ENCODE measurements at places on chromosomes 3 and 15. TPM values are rescaled to one million over a fixed set of nuclear protein-coding genes. Genes with fewer than 3 reads are reported as not detected.

CLDN18 gene
- not detected for total RNA-seq

NR2C2 gene
- total RNA-seq, result 17.2 TPM

CATSPER2 gene
- total RNA-seq, result 11.3 TPM

ZDHHC23 gene
- 0.90 TPM for total RNA-seq

- H3K27me3 ChIP-seq, result no peaks in the 10 kb centered on the region
- peaks cover 3% of the 10 kb centered on the region for H3K4me1 ChIP-seq
- DNase-seq, result peak; percentile 99
- peaks cover 23% of the 10 kb centered on the region for H3K36me3 ChIP-seq
Observed at GRCh38 chr3:112605285-112605684, 35.7 kb downstream of the CCDC80 start.

- DNase-seq, result no peak
- peaks cover 14% of the 10 kb centered on the region for H3K27me3 ChIP-seq
- no peak overlapping the region for H3K4me3 ChIP-seq
- H3K4me1 ChIP-seq, result peaks cover 2% of the 10 kb centered on the region
- H3K36me3 ChIP-seq, result no peaks in the 10 kb centered on the region
- no peak overlapping the region for H3K27ac ChIP-seq
Observed at GRCh38 chr3:32961189-32961715, 9.8 kb downstream of the CCR4 start.

- no peaks in the 10 kb centered on the region for H3K27me3 ChIP-seq
- no peak for DNase-seq
- H3K4me1 ChIP-seq, result peaks cover 11% of the 10 kb centered on the region
- H3K36me3 ChIP-seq, result no peaks in the 10 kb centered on the region
- no peak overlapping the region for H3K27ac ChIP-seq
Observed at GRCh38 chr3:73028803-73029202, 32.2 kb downstream of the PPP4R2 start.

DNA sequence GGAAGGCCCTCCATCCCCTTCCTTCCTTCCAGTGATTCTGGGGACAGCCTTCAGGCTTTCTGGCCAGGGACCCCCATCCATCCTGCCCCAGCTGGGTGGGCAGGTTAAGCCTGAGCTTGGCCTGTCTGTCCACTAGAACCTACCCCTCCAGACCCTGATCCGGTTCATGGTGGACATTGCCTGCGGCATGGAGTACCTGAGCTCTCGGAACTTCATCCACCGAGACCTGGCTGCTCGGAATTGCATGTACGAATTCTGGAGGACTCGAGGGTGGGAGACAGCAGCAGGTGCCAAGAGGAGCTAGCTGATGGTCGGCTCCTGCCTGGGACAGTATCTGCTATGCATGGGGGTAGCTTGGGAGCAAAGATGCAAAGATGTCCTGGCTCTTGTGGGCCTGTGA, 13.9 kb downstream of the TYRO3 start:
- H3K4me3 ChIP-seq, result no peak overlapping the region
- peaks cover 11% of the 10 kb centered on the region for H3K4me1 ChIP-seq
- H3K27me3 ChIP-seq, result no peaks in the 10 kb centered on the region
- peaks cover 29% of the 10 kb centered on the region for H3K36me3 ChIP-seq
- no peak overlapping the region for H3K27ac ChIP-seq

GRCh38 chr15:52499506-52499905, 29.2 kb downstream of the MYO5A start:
- peaks cover 5% of the 10 kb centered on the region for H3K4me1 ChIP-seq
- no peak overlapping the region for H3K4me3 ChIP-seq
- H3K27ac ChIP-seq, result no peak overlapping the region
- no peaks in the 10 kb centered on the region for H3K27me3 ChIP-seq

DNA sequence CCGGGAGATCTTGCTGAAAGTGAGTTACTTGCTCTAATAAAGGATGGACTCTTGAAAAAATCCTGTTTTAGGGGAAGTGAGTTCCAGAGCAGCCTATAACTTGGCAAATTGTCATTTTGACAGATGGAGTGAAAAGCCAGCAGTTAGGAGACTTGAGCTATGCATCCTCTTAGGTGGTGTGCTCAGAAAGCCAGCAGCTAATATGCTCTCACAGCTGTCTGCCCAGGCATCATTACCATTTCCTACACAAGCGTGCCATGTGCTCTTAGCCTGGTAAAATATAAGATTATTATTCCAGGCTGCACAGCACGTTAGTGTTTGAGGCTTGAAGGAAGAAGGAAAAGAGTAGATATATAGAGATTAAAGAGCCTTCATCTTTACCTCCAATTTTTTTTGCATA, 151.0 kb downstream of the CHL1 start:
- H3K27me3 ChIP-seq, result no peaks in the 10 kb centered on the region
- peaks cover 2% of the 10 kb centered on the region for H3K4me1 ChIP-seq
- H3K27ac ChIP-seq, result no peak overlapping the region
- no peaks in the 10 kb centered on the region for H3K36me3 ChIP-seq
- no peak overlapping the region for H3K4me3 ChIP-seq

DNA sequence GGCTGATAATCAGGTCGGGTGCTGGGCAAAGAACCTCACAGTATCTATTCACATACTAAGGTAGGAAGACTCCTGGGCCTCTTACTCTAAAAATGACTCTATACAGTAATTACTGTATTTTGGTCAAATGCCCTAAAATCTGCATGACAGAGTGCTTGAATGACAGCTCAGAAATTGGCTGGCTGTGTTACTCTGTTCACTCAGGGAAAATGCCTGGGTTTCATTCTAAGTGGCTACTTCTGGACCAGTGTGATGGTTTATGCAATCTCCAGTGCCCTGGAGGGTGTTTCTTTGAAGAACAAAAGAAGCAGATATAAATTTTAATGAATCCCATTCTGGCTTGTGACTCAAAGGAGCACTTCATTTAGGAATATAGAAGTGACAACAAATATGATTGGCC, 2.2 kb downstream of the GABRR3 start:
- H3K4me3 ChIP-seq, result no peak overlapping the region
- H3K36me3 ChIP-seq, result no peaks in the 10 kb centered on the region
- no peaks in the 10 kb centered on the region for H3K4me1 ChIP-seq
- peaks cover 2% of the 10 kb centered on the region for H3K27me3 ChIP-seq

DNA sequence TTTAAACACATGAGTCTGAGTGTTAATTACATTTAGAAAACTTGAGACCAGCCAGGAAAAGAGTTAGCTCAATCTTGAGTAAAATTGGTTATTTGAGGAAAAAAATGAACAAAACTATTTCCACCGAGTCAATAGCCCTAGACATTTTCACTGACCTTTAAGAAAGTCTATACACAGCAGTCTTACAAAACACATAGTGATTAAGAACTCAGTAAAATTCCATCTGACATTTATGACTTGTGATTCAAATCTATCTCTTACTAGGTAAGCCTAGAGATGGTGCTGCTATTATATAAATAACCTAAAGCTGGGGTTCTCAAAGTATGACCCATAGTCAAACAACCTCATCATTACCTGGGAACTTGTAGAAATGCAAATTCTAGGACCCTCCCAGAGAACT, 109.1 kb upstream of the COL8A1 start:
- H3K27ac ChIP-seq, result no peak overlapping the region
- H3K36me3 ChIP-seq, result no peaks in the 10 kb centered on the region
- H3K4me1 ChIP-seq, result peaks cover 9% of the 10 kb centered on the region
- H3K27me3 ChIP-seq, result no peaks in the 10 kb centered on the region
- DNase-seq, result no peak

DNA sequence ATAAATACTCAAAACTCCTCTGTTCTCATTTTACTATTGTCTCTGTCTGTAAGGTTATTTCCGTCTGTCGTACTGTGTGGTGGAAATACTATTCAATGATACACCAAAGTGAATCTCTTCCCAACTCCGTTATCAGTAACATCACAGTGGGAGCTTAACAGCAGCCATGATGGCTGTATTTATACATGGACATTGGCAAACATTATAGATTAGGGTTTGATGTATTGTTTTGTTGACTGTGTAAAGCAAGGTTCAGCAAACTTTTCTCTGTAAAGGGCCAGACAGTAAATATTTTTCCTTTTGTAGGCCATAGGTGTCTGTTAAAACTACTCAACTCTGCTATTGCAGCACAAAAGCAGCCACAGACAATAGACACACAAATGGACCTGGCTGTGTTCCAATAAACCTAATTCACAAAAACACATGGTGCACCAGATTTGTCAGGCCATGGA, 23.2 kb downstream of the LIPC start:
- H3K27me3 ChIP-seq, result no peaks in the 10 kb centered on the region
- H3K27ac ChIP-seq, result no peak overlapping the region
- DNase-seq, result no peak

DNA sequence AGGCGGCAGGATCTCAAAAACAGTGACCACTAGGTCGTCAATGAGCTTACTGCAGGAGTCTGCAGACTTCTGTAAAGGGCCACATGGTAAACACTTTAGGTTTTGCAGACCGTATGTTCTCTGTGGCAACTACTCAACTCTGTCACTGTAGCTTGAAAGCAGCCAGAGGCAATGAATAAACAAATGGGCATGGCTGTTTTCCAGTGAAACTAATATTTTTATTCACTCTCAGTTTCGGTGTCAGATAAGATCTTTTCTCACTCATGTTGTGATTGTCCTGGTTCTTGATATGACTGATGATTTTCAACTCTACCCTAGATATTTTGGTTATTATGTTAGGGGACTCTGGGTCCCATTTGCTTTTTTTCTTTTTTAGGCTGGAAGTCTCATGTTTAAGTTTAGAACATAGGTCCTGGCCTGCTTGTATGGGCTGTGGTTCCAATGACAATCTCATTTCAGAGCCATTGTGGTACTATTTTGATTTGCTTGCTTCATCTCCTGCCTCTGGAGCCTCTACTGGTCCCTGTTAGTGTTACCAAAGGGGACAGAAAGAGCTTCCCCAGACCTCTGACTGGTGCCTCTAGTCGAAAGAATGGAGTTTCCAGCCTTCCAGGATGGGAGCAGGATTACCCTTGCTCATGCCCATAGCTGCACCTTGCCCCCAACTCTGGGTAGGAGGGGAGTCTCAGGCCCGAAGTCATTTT, 222.0 kb downstream of the STT3B start:
- no peak for DNase-seq
- H3K36me3 ChIP-seq, result no peaks in the 10 kb centered on the region
- no peaks in the 10 kb centered on the region for H3K27me3 ChIP-seq
- H3K27ac ChIP-seq, result no peak overlapping the region

DNA sequence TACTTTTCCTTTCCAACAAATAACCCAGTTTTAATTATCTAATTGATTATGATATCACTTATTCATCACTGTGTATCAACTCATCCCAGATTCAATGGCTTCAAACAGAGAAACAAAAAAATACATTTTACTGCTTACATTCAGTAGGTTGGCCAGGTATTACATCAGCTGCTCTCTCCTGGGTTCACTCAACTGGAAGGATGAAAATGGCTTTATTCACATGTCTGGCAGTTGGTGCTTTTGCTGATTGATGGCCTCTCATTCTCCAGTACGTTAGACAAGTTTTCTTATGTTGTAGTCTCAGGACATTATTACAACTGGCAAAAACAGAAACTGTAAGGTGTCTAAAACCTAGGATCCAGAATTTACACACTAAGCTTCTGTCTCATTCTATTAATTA, 811.0 kb upstream of the ALCAM start:
- H3K27ac ChIP-seq, result no peak overlapping the region
- no peaks in the 10 kb centered on the region for H3K36me3 ChIP-seq
- DNase-seq, result no peak
- H3K4me3 ChIP-seq, result no peak overlapping the region
- H3K4me1 ChIP-seq, result no peaks in the 10 kb centered on the region
- no peaks in the 10 kb centered on the region for H3K27me3 ChIP-seq

DNA sequence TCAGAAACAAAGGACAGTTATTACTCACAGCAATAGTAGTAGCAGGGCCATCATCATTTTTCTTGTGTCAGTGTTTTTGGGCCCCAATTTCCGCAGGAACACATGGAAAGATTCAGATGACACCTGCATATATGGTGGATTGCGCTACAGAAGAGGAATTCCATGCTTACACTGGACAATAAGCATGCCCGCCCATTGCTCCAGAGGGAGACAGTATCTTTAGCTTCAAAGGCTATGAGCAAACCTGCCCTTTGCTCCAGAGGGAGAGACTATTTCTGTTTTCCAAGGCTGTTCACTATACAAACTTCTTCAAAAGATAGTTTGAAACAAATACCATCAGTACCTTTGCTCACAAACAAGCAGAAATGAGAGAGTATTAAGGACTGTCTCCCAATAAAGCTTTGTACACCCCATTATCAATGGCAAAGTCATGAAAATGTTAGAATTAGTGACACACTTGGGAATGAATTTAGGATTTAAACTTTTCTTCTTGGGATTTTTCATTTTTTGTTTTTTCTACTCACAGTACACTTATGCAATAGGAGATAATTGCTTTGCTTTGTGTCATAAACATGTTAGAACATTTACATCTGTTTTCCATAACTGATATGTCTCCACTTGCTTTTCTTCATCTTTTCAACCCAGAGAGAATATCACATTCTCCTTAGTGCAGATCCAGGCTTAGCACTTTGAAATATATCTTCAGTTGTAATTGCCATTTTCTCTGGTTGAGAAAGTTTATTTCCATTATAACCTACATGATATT, 564.5 kb upstream of the ZNF717 start:
- H3K36me3 ChIP-seq, result no peaks in the 10 kb centered on the region
- H3K27ac ChIP-seq, result no peak overlapping the region
- no peaks in the 10 kb centered on the region for H3K27me3 ChIP-seq
- no peak for DNase-seq
- 0 out of 2 replicates have a peak, but pooled peaks cover 2% of the 10 kb centered on the region for H3K4me1 ChIP-seq

DNA sequence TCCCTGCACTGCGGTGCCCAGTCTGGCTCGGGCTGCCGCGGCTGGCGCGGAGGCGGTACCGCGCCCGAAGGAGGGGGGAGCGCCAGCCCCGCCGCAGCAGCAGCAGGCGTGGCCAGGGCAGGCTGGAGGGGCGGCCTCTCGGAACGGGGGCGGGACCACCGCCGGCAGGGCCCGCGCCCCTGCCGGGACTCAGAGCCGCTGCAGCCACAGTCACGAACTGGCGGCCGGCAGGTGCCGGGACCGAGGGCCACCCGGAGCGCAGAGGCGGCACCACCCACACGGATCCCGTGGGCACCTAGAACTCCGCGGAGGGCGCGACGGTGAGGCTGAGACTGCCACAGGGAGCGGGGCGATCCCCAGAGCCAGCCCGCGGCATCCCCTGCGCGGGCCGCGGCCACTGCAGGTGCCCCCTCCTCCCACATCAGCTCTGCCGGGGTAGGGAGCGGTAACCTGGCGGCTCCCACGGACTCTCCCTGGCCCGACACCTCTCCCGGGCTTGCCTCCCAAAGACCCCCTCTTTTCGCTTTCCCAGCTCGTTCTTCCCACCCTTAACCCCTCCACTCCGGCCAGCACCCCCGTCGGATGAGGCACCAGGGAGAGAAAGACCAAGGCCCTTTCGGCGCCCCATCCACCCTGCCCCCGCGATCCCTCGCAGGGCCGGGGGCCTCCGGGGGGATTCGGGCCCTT, at the start of gene VWA5B2:
Gene VWA5B2, plus strand, starts transcription at position 192 of the 687 bp plus-strand sequence. CDS start 944 bp downstream, outside the sequence.
- peaks cover 64% of the 10 kb centered on the region for H3K27me3 ChIP-seq
- H3K27ac ChIP-seq, result no peak within 1 kb of the TSS
- H3K36me3 ChIP-seq, result no peaks in the 10 kb centered on the region
- peak; percentile 18 for DNase-seq
- no peaks in the 10 kb centered on the region for H3K4me1 ChIP-seq

Data from IMR-90 (cell line).